ENCODE measurements at places on chromosomes 2 and 18.

DNA sequence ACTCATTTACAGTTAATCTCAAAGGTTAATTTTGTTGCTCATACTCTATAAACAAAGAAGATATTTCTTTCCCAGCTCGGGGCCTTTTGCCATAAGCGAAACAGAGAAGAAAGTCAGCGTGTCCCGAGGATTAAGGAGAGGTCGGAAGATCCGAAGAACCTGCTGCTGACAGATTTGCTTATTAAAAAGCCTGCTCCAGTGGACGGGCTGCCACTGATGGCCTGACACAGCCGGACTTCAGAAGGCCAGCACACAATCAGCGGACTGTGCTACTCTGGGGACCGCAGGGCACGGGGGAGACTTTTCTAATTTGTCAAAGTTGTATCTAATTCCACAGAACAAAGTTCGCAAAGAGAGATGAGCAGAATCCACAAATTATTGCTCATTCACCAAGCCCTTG, 315.4 kb downstream of the ETAA1 start:
- DNase-seq = no peak

GRCh38 chr2:106282462-106283170, 88.5 kb upstream of the UXS1 start:
- DNase-seq = no peak

- no peak for DNase-seq
Observed at GRCh38 chr2:211062297-211062612, 505.9 kb downstream of the CPS1 start.

GRCh38 chr2:38509314-38509946, 93.3 kb downstream of the HNRNPLL start:
- no peak for DNase-seq

DNA sequence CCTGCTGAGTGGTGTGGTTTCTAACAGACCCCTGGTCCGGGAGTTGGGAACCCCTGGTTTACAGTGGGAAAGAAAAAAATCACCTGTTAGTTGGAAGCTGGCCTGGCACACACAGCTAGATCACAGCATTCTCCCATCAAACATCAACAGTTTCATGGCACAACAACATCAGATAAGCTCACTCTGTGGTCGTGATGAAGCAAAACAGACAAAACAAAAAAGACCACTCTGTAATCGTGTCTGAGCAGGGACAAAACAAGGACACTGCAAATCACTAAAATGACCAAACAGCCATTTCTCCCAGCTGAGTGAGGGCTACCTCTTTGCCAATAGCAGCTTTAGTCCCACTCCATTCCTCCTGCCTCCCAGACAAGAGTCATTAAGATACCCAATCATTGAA, 9.0 kb upstream of the IMPACT start:
- no peak for DNase-seq

GRCh38 chr2:119728421-119728820, 31.3 kb upstream of the PTPN4 start:
- no peak for DNase-seq

GRCh38 chr2:80007777-80008503, 296.6 kb downstream of the LRRTM1 start:
- no peak for DNase-seq

- no peak for DNase-seq
Observed at GRCh38 chr2:165240916-165241315, 1.7 kb downstream of the SCN2A start.

DNA sequence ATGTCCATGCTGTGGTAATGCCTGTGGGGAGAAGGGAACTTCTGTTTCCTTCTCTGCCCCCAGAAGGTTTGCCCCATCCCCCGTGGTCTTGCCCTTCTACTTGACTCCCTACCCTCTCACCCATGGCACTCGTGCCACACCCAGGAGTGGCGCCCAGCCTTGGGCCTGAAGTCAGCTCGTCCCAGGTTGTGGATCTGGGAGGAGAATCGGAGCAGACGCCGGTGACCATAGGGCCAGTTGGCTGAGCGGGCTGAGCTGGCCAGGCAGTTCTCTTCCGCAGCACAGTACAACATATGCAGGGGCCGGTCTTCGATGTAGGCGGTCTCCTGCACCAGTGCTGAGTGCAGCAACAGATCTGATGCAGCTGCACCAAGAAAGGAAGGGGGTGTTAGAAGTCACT, 4.7 kb downstream of the HTRA2 start:
- no peak for DNase-seq

GRCh38 chr2:131093696-131094462, 619 bp upstream of the FAM168B start:
- no peak for DNase-seq

GRCh38 chr2:197108758-197109157, 182.3 kb upstream of the PGAP1 start:
- DNase-seq = no peak

DNA sequence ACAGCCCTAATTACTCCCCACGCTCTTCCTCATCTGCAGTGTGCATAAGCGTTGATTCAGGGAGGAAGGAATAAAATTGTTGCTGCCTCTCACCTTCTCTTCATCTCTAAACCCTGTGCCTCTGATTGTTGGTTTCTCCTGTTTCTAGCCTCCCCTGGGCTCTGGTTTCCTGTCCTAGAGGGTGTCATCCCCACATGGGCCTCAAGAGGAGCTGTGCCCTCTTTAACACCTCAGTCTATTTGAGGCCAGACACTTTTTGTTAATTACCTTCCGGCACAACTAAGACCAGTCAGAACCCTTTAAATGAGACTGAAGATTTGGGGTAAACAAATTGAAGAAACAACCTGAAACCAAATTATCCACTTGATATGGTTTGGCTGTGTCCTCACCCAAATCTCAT, 9.7 kb downstream of the CTAGE1 start:
- no peak for DNase-seq

- no peak for DNase-seq
Observed at GRCh38 chr2:105854972-105855371, 110.3 kb downstream of the NCK2 start.

GRCh38 chr2:231138699-231139098, 13.9 kb upstream of the HTR2B start:
- DNase-seq = no peak

GRCh38 chr2:26917135-26917836, 53.2 kb upstream of the MAPRE3 start:
- no peak for DNase-seq

GRCh38 chr2:9821805-9822445, 21.3 kb upstream of the TAF1B start:
- DNase-seq = no peak

GRCh38 chr18:57035590-57035989, 111.3 kb upstream of the BOD1L2 start:
- no peak for DNase-seq

DNA sequence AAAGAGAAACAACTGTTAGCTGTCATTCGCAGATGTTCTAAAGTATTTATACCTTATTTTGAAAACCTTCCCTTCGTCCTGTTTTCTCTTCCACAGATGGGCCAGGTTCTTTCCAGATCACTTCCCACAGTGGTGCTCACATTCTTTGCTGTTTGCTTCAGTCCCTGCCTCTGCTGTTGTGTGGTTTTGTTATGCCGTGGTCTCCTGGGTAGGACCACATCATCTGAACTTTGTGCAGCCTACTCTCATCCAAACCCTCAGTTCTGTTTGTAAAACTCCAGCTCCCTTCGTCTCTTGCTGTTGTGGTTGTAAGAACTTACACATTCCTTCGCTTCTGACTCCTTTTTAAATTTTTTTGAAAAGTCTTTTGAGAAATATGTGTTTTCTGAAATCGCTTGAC, 38.1 kb downstream of the ZNF236 start:
- no peak for DNase-seq

DNA sequence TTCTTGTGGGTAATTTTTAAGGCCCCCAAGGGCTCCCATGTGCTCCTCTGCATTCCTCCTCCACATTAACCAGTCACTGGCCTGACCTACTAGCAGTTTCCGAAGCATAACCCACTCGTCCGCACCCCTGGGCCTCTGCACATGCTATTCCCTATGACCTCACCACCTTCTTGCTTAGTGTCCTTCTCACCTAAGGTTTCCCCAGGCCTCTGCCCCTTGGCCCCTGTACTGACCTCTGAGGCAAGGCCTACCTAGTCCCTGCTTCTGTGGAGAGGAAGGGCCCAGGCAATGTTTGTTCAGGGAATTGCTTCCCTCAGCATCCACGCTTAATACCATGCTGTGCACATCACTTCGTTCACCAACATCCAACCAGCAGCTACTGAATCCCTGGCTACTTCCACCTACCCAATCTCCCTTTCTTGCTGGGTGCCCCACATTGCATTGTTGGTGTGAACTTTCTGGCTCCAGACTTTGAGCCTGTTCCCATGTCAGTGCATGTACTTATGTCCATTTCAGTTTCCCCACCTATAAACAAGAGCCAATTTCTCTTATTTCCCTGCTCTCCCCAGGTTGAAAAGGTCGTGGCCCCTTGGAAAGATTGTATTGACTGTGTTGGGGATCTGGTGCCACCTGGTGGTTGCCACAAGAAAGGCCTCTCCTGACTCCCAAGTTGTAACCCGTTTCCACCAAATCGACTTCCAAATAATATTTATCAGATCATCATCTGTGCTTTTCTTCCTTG, 19.2 kb upstream of the TMEM177 start:
- no peak for DNase-seq

DNA sequence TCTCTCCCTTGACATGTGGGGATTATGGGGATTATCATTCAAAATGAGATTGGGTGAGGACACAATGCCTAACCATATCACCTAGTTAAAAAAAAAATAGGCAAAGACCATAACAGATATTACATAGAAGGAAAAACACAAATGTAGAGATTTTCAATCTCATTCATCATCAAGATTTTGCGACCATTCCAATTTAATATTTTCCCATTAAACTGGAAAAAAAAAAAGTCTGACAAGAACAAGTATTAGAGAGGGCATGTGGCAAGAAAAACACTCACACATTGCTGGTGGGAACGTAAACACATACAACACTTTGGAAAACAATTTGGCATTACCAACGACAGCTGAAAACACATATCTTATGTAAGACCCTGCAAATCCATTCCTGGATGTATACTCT, 71.0 kb upstream of the MYCN start:
- DNase-seq = no peak

GRCh38 chr2:104889291-104889959, 35.5 kb downstream of the POU3F3 start:
- no peak for DNase-seq

DNA sequence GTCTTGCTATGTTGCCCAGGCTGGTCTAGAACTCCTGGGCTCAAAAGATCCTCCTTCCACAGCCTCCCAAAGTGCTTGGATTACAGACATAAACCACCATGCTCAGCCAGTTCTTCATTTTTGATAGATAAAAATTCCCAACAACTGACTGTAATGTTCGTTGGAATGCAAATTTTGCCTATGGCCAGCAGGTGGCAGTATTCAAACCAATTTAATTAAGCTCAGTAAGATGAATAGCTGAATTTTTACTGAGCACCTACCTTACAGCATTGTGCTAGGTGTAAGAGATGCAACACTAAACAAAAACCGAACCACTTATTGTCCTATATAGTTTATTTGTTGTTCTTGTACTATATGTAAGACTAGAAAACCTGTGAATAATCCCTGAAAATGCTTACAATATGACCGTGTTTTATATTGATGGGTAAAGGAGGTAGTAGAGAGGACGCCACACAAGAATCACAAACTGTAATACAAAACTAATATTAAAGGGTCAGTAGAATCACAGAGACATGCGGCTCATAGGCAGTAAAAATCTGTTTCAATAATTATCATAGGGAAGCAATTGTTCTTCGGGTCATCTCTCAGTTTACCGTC, 8.2 kb upstream of the TMEM182 start:
- peak; percentile 22 for DNase-seq

- no peak for DNase-seq
Observed at GRCh38 chr2:223918671-223919134, 26.4 kb downstream of the WDFY1 start.
